ENCODE measurements at places on chromosomes 13 and 19.

GRCh38 chr13:21402586-21403307 lies 56.4 kb downstream of the ZDHHC20 start:
- DNase-seq: no peak

DNA sequence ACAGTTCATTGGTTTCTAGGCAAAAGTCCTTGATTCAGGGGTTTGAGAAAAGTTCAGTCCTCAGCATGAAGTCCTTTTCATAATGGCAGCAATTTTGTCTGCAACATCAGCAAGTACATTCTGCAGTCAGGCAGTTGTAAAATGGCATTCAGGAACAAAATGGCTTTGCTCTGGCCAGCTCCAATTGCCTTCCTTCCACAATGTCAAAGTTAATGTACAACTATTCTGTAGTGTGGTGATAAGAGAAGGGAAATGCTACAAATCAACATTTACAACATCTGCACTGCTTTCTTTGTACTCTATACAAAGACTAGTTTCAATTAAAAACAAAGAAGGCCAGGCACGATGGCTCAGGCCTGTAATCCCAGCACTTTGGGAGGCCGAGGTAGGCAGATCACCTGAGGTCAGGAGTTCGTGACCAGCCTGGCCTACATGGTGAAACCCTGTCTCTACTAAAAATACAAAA lies 1.8 kb upstream of the NEK3 start:
- DNase-seq: no peak

DNA sequence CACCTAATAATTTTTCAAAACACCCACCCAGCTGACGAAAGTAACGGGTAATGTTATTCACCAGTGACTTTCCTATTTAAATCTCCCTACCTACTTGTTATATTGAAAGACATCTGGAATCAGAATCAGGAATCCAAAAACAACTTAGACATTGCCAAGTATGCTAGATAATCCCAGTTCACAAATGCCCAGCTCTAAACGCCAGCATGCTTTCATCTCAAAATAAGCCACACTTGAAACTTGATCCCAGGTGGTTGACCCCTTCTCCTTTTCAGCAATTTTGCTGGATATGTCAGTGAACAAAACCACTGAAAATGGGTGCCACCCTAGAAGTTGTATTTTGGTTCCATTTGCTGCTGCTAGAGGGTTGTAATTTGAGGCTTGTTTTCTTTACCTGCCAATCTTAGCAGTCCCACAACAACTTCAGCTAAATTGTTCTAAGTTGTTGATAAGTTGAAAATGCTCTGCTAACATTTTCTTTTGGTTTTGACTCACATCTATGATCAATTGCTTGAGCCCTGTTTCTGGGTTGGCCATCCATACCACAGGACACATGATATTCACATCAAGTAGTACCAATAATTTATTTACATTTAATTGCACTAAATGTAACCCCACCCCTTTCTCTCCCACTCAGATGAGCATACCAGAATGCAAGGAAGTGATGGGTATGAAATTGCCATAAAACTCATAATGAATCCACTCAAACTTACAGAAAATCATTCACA lies 66.4 kb downstream of the DCT start:
- no peak for DNase-seq

DNA sequence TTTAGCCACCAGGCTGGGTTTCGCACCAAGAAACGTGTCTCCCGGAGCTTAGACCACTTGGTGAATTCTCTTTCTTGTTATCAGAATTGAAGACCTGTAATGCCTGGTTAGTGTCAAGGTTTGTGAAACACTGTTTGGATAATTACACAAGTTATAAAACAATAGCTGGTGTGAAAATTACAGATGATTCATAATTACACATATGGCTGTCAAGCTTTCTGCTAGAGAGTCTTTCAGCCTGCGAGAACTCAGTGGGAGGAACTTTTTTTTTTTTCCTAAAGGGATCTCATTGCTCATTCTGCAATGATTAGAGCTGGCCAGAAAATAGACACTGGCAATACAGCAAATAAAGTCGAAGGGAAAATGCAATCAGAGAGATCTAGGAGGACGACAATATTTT lies 13.4 kb upstream of the KLK4 start:
- DNase-seq: no peak

DNA sequence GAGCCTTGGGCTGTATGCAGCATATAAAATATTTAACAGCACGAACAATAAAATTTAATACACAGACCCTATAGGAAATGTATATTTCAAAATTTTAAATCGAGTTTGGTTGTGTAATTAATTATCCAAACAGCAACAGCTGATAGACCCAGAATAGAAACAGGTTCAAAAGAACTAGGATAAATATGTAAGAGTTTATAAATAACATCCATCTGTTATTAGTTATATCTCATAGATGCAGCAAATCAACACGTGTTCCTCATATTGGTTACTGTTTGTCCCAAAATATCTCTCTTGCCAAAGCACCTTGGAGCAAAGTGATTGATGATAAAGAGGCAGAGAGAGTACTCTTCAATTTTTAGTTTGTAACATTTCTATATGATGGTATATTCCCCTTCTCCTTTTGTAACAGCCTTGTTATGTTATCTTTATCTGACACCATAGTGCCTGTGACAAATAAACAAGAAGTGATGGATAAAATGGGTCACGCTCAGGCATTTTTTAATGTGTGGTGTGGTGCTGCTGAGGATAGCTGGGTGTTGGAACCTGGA lies 260.6 kb upstream of the NBEA start:
- DNase-seq: no peak

DNA sequence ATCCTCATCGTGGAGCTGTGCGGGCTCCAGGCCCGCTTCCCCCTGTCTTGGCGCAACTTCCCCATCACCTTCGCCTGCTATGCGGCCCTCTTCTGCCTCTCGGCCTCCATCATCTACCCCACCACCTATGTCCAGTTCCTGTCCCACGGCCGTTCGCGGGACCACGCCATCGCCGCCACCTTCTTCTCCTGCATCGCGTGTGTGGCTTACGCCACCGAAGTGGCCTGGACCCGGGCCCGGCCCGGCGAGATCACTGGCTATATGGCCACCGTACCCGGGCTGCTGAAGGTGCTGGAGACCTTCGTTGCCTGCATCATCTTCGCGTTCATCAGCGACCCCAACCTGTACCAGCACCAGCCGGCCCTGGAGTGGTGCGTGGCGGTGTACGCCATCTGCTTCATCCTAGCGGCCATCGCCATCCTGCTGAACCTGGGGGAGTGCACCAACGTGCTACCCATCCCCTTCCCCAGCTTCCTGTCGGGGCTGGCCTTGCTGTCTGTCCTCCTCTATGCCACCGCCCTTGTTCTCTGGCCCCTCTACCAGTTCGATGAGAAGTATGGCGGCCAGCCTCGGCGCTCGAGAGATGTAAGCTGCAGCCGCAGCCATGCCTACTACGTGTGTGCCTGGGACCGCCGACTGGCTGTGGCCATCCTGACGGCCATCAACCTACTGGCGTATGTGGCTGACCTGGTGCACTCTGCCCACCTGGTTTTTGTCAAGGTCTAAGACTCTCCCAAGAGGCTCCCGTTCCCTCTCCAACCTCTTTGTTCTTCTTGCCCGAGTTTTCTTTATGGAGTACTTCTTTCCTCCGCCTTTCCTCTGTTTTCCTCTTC lies 6.3 kb downstream of the MYADM start:
- DNase-seq: no peak

DNA sequence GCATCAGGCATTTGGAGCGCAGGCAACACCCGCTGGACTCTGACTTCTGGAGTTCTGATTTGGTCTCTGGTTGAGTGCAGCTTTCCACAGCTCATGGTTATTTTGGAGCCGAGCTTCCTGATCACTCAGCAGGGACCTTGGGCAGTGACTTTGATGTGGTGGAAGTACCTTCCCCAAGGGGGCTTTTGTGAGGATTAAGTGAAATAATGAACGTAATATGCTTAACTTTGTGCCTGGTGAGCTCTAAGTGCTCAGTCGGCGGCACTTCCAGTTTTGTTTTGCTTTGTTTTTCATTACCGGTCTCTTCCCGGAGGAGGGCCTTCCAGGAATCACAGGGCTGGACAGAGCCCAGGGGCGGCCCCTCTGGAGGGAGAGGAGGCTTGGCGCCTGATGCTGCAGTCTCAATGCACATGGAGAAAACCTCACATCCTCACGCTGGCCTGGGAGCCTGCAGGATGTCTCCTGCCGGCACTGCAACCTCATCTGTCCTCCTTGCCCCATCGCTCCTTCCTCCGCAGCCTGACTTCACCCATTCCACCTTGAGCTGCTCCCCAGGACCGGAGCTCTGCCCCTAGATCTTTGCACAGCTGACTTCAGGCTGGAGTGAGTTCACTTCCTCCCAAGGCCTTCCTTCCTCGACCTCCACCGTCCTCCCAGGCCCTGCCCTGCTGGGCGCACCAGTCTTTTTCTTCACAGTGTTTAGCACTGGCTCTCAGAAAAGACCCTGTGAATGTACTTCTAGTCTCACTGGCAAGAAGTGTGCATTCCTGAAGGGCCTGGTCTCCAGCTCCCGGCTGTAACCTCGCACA lies 1.5 kb downstream of the PLEKHF1 start:
- DNase-seq: no peak

DNA sequence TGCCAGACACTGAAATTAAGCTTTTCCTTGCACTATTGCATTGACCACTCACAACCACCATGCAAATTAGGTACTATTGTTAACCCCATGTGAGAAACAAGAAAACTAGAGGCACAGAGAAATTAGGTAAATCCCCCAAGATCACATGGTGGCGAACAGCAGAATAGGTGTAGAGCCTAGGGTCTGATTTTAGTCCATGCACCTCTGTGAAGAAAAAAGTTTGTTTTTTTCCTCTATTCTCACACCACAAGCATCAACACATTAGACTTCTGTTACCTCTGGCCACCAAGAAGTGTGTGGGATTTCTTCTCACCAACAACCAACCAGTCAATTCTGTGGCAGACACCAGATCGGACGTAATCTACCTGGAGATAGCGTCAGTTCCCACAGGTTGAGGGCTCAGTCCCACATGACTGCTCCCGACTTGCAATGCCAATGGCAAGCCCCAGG lies 391.9 kb downstream of the COG6 start:
- no peak for DNase-seq

GRCh38 chr19:54325194-54325621 lies 12.2 kb upstream of the LILRA5 start:
- DNase-seq: no peak

GRCh38 chr13:32225481-32225931 lies 89.7 kb downstream of the ZAR1L start:
- no peak for DNase-seq

DNA sequence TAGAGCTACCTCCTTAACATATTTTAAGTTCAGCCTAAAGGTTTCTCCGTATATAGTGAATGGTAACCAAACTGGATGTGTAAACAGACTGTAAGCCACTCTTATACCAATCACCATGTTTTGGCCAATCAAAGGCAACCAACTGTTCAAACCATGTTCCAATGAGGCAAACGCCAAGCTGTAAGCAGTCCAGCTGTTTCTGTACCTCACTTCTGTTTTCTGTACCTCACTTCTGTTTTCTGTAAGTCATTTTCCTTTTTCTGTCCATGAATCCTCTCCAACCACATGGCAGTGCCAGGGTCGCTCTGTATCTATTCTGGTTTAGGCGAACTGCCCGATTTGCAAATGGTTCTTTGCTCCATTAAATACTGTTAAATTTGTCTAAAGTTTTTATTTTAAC lies 24.4 kb downstream of the COMMD6 start:
- DNase-seq: no peak

- DNase-seq: no peak
Observed at GRCh38 chr13:28620011-28620830, 38.7 kb upstream of the POMP start.

GRCh38 chr19:15587663-15588062 lies 27.4 kb upstream of the CYP4F8 start:
- no peak for DNase-seq

DNA sequence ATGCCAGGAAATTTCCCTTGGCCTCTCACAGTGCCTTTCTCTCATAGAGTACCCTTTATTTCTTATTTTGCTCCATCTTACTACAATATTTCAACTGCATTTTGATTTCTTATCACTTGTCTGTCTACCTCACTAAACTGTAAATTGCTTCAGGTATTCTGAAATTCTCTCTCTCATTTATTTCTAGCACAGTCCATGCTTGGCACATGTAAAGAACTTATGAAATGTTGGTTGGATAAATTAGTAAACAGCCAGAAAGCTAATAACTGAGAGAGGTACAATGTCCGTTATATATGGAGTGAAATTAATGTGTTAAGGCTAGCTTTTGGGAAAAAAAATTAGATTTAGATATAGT lies 138.3 kb upstream of the RFC3 start:
- no peak for DNase-seq
